Colonic mucosa (tissue), 4 donors: ENCODE measurements at places on chromosomes 5 and 9. TPM values are rescaled to one million over a fixed set of nuclear protein-coding genes. Genes with fewer than 3 reads are reported as not detected.
A peak's percentile ranks its signal among the peaks of the same experiment; 100 is the strongest.

DNA sequence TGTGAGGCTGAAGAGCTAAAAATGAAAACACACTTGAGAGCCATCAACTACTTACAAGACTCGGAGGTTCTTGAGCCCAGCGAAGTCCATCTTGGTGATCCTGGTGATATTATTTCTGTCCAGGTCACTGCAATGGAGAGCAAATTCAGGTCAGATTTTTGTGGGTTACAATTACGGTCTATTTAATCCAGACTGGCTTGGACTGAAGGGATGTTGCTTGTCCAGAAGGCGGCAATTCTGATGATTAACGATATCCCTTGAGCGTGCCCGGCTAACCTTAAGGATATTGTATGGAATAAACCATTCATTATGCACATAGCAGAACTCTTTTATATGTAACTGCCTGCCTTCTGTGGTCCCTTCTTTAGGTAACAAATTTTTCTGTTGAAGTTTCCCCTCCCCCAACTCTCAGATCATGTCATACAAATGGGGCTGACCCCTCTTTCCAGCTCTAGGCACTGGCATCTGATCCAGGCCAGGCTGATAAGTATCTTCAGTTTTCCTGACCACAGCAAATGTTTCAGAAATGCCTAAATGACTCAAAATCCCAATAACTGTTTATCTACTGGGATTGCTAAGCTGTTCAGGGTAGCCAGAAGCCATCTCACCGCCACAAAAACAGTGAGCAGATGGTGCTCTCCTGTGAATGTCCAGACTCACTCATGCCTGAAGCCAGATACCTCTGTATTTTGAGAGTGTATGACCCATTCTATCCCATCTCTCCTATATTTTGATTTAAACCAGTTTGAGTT lies 49.4 kb downstream of the SLIT3 start:
- H3K4me1 ChIP-seq, result no peaks in the 10 kb centered on the region
- H3K27me3 ChIP-seq, result no peaks in the 10 kb centered on the region
- H3K4me3 ChIP-seq, result no peak overlapping the region
- no peak for DNase-seq
- H3K27ac ChIP-seq, result no peak overlapping the region

- no peaks in the 10 kb centered on the region for H3K27me3 ChIP-seq
- DNase-seq, result no peak
- H3K27ac ChIP-seq, result no peak overlapping the region
- H3K4me3 ChIP-seq, result no peak overlapping the region
- no peaks in the 10 kb centered on the region for H3K4me1 ChIP-seq
- no peaks in the 10 kb centered on the region for H3K36me3 ChIP-seq
These were observed 30.2 kb upstream of the TMED7 start for GRCh38 chr5:115655994-115656393.

GRCh38 chr9:86766511-86766910 lies 180.8 kb downstream of the GAS1 start:
- no peaks in the 10 kb centered on the region for H3K36me3 ChIP-seq
- H3K27me3 ChIP-seq, result no peaks in the 10 kb centered on the region
- no peak for DNase-seq
- no peak overlapping the region for H3K4me3 ChIP-seq
- no peak overlapping the region for H3K27ac ChIP-seq

DNA sequence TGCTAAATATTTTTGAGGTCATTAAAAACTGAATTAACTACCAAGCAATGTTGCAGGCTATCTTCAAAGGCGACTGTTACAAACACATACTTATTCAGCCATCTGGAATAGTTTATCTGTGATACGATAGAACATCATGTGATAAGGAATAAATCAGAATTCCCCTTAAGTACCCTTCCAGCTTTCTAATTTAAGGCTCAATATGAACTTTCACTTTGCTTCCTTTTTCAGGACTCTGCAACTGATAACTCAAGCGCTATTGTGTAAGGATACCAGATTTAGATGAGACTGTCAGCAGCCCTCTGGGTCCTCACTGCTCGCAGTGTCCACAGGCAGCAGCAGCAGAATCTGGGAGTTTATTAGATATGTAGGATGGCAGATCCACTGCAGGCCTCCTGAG lies 416.3 kb downstream of the SPATA31D1 start:
- DNase-seq, result no peak
- no peak overlapping the region for H3K4me3 ChIP-seq
- no peaks in the 10 kb centered on the region for H3K36me3 ChIP-seq
- no peaks in the 10 kb centered on the region for H3K27me3 ChIP-seq

DNA sequence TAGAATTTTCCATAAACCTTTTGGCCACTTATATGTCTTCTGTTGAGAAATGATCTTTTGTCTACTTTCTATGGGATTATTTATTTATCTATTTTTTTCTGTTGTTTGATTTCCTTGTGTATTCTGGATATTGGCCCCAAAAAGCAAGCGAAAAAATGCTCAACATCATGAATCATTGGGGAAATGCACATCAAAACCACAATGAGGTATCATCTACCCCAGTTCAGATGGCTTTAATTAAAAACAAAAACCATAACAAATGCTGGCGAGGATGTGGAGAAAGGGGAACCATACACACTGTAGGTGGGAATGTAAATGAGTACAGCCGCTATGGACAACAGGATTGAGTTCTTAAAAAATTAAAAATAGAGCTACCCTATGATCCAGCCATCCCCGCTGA lies 125.0 kb upstream of the LPCAT1 start:
- peaks cover 21% of the 10 kb centered on the region for H3K27me3 ChIP-seq
- H3K27ac ChIP-seq, result no peak overlapping the region
- no peak overlapping the region for H3K4me3 ChIP-seq
- no peak for DNase-seq

GRCh38 chr5:3825531-3826451 lies 230.2 kb downstream of the IRX1 start:
- H3K4me1 ChIP-seq, result no peaks in the 10 kb centered on the region
- no peak overlapping the region for H3K27ac ChIP-seq
- no peaks in the 10 kb centered on the region for H3K36me3 ChIP-seq
- H3K4me3 ChIP-seq, result no peak overlapping the region
- DNase-seq, result no peak
- no peaks in the 10 kb centered on the region for H3K27me3 ChIP-seq

GRCh38 chr5:107526270-107526937 lies 144.3 kb downstream of the EFNA5 start:
- DNase-seq, result no peak
- H3K4me3 ChIP-seq, result no peak overlapping the region
- no peaks in the 10 kb centered on the region for H3K4me1 ChIP-seq
- no peaks in the 10 kb centered on the region for H3K27me3 ChIP-seq
- H3K27ac ChIP-seq, result no peak overlapping the region

DNA sequence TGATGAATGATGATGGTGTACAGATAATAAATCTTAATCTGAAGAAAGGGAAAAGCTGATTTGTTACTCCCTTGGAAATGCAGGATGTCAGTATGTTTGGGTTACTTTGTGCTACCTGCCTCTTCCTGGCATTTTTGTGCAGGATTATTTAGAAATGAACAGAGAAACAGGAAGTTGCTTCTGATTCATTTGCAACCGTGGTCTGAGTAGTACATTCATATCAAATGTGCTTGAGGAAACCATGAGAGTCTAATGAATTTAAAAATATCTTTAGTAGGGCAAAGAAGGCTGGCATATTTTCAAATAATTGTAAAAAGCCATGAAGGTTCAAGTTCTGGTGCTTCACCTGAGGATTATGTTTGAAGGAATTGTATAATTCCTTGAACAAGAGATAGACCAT lies 391.6 kb downstream of the TMEM161B start:
- H3K27me3 ChIP-seq, result no peaks in the 10 kb centered on the region
- no peak overlapping the region for H3K4me3 ChIP-seq
- no peaks in the 10 kb centered on the region for H3K36me3 ChIP-seq
- H3K4me1 ChIP-seq, result no peaks in the 10 kb centered on the region
- H3K27ac ChIP-seq, result no peak overlapping the region

GRCh38 chr5:74051076-74051475 lies 425.1 kb downstream of the ARHGEF28 start:
- no peak overlapping the region for H3K4me3 ChIP-seq
- no peak for DNase-seq
- H3K36me3 ChIP-seq, result no peaks in the 10 kb centered on the region
- H3K4me1 ChIP-seq, result no peaks in the 10 kb centered on the region

GRCh38 chr9:15211815-15212495 lies 95.1 kb downstream of the TTC39B start:
- H3K36me3 ChIP-seq, result no peaks in the 10 kb centered on the region
- H3K4me3 ChIP-seq, result no peak overlapping the region
- H3K27me3 ChIP-seq, result no peaks in the 10 kb centered on the region
- DNase-seq, result no peak

DNA sequence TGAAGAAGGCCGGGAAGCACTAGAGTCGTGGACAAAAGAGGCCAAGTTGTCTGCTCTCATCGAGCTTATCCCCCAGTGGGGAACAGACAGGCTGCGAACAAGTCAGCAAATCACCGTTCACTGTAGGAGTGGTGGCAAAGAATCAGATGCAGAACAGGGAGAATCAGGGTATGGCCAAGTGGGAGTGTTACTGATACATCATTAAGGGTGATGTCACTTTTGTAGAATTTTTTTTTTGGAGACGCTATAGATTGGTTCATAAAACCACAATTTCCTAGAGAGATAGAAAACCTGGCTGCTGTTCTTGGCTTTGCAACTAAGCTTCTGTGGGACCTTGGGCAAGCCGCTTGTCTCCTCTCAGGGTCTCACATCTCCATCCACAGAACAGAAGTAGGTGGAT lies 21.3 kb downstream of the SPRY4 start:
- H3K4me3 ChIP-seq, result no peak overlapping the region
- no peaks in the 10 kb centered on the region for H3K27me3 ChIP-seq
- no peaks in the 10 kb centered on the region for H3K36me3 ChIP-seq
- H3K4me1 ChIP-seq, result peaks cover 10% of the 10 kb centered on the region
- no peak overlapping the region for H3K27ac ChIP-seq

DNA sequence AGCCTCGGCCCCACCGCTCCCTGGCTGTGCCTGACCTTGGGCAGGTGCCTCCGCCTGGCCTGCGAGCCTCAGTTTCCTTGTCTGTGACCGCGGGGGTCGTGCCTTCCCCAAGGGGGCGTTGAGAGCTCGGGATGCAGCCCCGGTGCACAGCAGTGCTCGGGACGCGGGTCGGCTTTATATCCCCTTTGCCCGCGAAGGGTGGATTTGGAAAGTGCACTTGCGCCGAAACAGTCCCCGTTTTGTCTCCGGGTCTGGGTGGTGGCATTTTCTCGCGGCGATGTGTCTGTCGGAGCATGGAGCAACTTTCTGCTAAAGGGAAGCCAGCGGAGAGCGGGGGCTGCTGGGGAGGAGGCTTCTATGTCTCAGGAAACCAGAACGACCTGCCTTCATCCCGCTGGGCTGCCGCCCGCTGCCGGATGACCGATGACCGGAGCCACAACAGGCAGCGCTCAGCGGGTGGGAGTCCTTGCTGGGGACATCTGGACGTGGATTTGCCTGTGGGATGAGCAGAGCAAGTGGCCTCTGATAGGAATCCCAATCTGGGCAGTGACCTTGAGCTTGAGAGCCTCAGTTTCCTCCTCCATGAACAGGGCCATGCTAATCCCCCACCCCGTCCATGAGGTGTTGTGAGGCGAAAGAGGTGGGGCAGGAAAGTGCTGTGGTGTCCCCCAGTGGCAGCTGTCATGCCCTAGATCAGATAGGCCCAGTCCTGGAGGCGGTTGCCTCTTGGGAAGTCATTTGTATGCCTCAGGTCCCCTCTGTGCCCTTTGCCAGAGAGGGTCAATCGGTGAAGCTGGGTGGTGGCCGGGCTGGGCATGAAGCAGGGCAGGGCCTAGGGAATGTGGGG lies 651 bp downstream of the HRH2 start:
- H3K4me1 ChIP-seq, result no peaks in the 10 kb centered on the region
- H3K27ac ChIP-seq, result no peak overlapping the region
- H3K27me3 ChIP-seq, result peaks cover 14% of the 10 kb centered on the region
- DNase-seq, result no peak

- H3K27ac ChIP-seq, result no peak overlapping the region
- no peak for DNase-seq
- H3K27me3 ChIP-seq, result no peaks in the 10 kb centered on the region
- H3K4me3 ChIP-seq, result no peak overlapping the region
- H3K36me3 ChIP-seq, result no peaks in the 10 kb centered on the region
These were observed 17.9 kb downstream of the PDZD2 start for GRCh38 chr5:31656806-31657205.

GRCh38 chr5:44266882-44267576 lies 122.2 kb downstream of the FGF10 start:
- no peak overlapping the region for H3K27ac ChIP-seq
- no peak overlapping the region for H3K4me3 ChIP-seq
- peak; percentile 16 for DNase-seq

Gene HAVCR2
- total RNA-seq, result 3.1 TPM

Gene DCAF12
- total RNA-seq, result 37.9 TPM

Gene MLANA
- total RNA-seq, result not detected

Gene CTXN3
- total RNA-seq, result not detected

Gene OTULINL
- 60.1 TPM for total RNA-seq

Gene PTPRD
- 75.7 TPM for total RNA-seq

Gene UGT3A2
- not detected for total RNA-seq
